ENCODE measurements at places on chromosomes 3 and 15. TPM values are rescaled to one million over a fixed set of nuclear protein-coding genes. Genes with fewer than 3 reads are reported as not detected.

DNA sequence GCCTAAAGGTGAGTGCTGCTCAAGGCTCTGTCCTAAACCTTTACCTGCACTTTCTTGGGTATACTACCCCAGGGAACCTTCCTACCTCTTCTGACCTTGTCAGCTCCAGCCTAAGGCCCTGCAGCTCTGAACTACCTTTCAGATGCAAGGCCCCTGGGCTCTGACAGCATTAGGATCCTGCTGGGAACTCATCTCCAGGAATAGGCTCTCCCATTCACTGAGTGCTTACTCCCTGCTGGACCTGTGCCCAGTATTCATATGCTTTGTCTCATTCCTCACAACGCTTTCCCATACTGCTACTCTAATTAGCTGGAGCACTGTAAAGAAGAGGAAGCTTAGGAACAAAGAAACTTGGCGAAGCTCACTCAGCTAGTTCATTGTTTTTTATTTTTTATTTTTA lies 53.8 kb upstream of the RAB6B start:
- DNase-seq = no peak

DNA sequence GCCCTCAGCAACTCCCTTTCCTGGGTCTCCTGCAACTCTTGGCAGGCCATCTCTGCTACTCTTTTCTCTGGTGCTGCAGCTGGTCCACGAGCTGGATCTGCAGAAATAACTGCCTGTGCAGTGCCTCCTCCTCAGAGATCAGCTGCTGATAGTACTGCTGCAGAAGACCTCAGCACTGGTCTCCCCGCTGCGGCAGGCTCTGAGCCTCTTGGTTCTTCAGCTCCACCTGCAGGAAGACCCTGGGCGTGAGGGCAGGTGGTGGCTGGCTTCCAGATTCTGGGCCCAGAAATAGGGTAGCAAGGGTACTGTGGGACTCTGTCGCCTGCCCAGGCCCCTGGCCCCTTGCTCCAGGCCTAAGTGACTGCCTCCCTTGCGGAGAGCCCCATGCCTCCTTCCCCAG lies 79.7 kb upstream of the C2CD4B start:
- no peak for DNase-seq

Gene CLEC3B
- not detected for total RNA-seq

GRCh38 chr3:112123548-112123947 lies 9.5 kb downstream of the GCSAM start:
- DNase-seq = no peak

Gene P2RY12
- not detected for total RNA-seq

GRCh38 chr3:98856724-98857123 lies 44.8 kb downstream of the DCBLD2 start:
- DNase-seq = no peak

DNA sequence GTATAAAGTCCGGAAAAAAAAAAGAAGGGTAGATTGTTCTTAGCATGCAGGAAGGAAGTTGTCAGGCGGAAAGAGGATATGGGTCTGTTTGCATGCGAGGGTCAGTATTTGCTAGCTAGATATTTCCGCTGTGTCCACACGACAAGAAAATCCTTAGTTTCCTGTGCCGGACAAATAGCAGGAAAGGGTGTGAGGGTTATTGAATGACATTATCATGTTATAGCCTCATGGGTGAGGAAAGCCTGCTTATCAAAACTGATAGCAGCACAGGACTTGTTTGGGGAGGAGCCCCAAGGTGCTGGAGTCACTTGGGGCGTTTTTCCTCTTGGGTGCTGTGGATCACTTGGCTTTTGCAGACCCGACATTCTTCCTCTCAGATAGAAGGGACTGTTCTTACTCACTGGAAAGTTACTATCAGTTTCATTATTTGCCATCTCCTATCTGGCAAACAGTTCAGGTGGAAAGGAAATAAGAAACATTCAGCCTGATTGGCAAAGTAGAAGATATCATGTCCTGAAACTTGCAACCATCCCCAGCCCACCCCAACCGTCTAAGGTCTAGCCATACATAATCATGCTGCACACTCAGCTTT lies 127.2 kb upstream of the DPH6 start:
- no peak for DNase-seq

Gene KLHDC8B
- 2.4 TPM for total RNA-seq

DNA sequence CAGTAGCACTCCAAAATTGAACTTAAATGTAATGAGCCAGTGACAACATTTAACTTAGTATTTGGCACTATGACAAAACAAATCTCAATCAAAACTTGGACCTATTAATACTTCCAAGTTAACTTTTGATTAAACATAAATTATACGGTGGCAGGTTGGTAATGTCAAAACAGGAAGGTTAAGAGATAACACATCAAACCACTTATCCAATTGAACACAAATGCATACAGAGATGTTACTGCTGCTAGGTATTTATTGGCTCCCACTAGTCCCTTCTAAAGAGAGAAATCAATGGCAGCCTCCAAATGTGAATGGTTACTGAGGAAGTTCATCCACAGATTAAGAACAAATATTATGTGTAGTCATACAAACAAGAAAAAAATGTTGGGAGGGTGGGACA lies 1.8 kb downstream of the GSK3B start:
- DNase-seq = no peak

- no peak for DNase-seq
Measured at GRCh38 chr15:101641894-101642293, 10.3 kb downstream of the TM2D3 start.

GRCh38 chr3:57004229-57004628 lies 56.2 kb upstream of the SPATA12 start:
- no peak for DNase-seq

Gene ADAMTS9
- total RNA-seq = 7.6 TPM

- DNase-seq = no peak
Measured at GRCh38 chr3:167898091-167898490, 162.6 kb downstream of the SERPINI1 start.

GRCh38 chr15:78220713-78221112 lies 13.7 kb downstream of the ACSBG1 start:
- no peak for DNase-seq
